ENCODE measurements at places on chromosomes 4 and X.
A peak's percentile ranks its signal among the peaks of the same experiment; 100 is the strongest.

DNA sequence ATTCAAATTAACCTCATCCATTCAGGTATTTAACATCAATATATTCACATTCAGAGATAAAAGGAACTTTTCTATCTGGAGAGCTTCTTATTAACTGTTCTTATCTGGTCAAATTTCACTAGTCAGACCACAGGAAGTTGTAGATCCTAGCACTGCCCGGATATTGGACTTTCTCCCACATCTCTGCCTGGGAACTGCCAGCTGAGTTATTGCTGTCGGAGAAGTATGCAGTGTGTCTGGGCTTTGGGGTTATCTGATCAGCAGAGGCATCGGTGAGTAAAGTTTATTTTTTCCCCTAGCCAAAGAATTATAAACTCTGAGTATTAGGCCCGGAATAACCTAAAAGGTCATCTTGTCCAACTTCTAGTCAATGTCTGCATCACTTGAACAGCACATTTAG, 45.1 kb downstream of the OR13H1 start:
- DNase-seq, result no peak

DNA sequence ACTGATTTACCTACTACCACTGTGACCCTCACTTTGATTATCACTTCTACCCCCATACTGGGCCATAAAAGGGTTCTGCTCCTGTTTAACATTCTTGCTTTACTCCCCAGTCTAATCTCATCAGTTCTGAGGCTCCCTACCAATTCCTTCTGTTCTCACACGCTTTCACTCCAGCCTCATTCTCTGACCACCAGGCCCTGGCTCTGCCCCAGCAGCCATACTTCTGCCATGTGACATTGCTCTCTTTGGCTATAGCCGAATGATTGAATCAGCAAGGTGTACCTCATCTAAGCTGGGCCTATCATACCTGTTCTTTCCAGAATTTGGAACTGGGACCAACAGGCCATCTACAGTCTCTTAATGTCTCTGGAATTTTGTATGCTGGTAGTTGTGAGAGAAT, 14.4 kb upstream of the ELF2 start:
- DNase-seq, result no peak

GRCh38 chrX:31093639-31093975, 21.8 kb upstream of the FTHL17 start:
- DNase-seq, result no peak

DNA sequence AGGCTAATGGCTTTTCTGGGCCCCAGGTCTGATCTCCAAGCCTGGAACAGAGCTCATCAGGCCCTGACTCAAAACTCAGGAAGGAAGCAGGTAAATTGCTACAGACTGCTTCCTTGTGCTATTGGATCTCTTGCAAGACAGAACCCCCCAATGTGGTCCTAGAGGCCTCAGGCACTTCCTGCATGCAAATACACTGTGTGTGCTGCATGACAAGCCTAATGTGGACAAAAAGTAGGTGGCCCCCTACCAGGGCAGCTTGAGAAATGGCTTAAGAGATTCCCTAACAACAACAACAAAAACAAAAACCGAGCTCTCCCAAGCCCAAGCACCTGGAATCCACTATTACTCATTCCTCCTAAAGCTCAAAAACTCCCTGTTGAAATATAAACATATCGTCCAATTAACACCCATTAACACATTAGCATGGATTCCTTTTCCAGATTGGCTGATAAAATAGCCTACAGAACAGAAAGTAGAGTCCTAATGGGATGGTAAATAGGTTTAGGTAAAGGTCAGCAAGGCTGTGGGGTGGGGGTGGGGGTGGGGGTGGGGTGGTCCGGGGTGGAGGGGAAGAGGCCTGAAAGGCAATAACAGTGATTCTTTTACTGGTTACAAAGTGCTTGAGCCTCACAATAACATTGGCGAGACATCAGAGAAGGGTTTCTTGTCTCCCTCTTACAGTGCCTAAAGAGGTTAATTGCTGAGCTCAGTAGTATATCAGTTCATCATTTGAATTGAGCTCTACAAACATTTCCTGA, 24.1 kb upstream of the FGF16 start:
- no peak for DNase-seq

DNA sequence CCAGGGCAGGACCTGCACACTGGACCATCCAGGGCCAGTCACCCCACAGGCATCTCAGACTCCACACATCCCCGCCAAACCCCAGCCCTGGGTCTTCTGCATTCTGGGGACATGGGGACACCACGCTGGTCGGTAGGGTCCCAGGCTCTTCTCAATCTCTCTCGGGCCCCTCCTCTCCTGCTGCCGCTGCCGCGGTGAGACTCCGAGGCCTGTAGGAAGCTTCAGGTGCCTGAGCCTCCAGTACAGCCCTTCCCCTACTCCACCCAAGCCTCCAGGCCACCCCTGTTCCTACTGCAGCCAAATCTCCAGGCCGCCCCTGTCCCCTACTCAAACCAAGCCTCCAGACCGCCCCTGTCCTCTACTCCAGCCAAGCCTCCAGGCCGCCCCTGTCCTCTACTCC, 5.5 kb upstream of the ASMT start:
- DNase-seq, result no peak

DNA sequence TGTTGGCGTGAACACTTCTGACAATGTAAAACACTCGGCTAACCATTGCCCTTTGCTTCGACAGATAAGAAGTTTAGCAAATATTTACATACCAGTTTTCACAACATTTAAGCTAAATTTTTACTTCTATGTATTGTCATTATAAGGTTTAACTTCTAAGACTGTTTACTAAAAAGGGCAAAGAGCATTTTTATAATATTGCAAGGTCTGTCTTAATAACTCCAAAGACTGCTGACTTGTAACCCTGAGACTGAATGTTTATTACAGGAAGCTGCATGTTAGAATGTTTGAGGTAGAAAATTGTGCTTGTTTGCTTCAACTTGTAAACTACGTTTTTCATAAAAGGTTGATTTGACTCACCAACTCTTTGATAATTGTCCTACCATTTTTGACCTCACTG, 213.2 kb upstream of the RPS6KA3 start:
- no peak for DNase-seq

DNA sequence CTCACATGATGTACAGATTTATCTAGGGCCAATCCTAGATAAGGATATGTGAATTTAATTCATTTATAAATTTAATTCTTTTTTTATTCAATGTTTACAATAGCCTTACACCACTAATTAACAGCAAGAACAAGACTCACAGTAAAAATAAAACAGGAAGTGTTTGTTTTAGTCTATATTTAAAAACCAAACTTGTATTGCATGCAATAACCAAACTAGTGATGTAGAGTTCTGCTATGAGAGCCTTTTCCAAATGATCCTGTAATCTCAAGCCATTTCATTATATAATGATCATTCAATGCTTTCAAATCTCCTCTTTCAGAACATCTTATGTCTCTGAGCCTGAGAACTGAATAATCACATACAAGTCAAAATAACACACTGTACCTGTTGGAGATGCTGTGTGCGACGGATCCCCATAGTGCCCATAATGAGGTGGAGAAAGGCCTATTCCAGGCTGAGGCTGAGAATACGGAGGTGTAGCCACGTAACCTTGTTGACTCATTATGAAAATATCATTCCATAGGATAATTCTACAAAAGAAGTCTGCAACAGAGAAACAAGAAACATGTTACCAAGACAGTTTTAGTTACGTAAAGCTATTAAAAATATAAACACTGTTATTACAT, 2.6 kb downstream of the SEC24D start:
- no peak for DNase-seq

GRCh38 chrX:39377773-39378172, 576.5 kb downstream of the MID1IP1 start:
- DNase-seq, result no peak

DNA sequence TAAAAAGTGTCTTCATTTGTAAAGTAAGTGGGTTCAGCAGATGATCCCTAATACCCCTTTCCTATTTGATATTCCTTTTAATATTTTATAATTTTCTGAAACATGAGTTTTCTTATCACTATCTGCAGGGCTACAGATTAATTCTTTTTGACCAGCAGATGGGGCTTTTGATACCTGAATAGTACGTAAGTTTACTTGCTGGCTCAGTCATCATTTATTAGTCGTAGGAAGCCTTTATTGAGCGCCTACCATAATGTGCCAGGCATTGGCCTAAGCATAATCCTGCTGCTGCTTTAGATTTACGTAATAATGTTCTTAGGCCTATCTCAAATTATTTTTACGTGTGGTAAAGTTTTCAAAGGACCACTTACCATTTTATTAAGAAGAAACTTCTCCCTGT, 33.1 kb downstream of the OSTC start:
- DNase-seq, result no peak

GRCh38 chr4:139633661-139634060, 32.0 kb upstream of the MGST2 start:
- DNase-seq, result no peak

DNA sequence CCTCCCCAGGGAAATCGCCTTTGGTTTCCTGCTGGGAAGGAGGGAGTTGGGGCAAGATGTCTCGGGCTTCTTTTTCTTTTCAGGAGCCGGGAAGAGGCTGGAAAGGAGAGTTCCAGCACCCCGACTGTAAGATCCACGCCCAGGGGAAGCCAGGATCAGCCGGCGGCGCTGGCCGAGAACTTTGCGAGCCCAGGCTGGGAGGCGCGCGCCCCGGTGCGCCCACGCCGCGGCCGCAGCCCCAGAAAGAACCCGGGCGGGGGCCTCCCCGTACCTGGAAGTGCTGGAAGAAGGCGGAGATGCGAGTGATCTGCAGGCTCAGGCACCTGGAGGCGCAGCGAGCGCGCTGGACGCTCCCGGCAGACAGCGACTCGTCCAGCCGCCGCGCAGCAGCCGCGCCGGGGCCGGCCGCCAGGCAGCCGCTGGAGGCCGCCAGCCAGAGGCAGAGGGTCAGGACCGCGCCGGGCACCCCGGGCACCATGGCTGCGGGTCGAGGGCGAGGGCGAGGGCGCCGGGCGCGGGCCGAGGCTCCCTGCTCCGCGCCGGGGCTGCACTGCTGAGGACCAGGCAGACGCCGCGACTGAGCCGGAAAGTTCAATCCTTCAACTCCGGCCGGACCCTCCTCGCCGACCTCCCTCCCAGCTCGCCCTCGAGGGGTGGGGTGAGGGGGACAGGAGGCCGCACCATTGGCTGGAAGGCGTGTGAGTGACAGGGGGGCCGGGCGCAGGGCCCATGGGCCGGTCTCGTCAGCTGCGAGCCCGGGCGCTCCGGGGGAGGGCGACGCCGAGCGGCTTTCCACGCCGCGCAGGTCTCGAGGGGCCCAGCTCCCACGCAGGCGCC, at the start of gene ANOS1:
ANOS1 (minus strand) TSS at position 579 of the 837 bp plus-strand sequence; CDS start at position 478, 101 bp downstream.
- peak; percentile 84 for DNase-seq

DNA sequence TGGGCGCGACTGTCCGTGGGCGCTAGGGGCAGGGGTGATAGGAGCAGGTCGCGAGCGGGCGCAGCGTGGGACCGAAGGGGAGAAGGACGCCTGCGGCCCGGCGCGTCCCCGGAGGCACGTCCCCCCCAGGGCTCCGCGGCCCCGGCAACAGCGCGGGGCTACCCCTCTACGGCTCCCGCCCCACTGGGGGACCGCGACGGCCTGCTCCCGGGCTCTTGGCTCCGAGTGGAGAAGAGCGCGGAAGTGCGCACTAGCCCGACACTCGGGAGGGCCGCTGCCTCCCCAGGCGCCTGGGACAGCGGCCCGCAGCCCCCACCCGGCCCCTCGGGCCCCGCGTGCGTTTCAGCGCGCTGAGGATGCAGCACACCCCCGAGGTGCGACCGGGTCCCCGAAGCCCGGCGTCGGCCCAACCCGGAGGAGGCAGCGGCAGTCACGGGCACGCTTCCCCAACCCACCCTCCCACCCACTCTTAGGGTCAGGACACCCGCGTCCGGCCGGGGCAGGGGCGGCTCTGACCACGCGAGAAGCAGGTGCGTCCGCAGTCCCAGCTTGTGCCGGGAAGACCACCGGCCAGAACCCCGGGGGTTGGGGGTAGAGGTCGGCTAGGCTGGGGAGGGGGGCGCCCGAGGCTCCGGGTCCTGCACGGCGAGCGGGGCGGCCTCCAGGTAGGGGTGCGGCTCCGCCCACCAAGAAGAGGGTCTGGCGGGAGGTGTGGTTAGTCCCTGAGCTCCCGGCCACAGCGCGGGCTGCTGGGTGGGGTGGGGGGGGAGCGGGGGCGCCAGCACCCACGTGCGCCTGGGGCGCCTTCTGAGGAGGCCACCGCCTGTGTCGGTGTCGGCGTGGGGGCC, 18.5 kb upstream of the NAT8L start:
- DNase-seq, result peak; percentile 54

DNA sequence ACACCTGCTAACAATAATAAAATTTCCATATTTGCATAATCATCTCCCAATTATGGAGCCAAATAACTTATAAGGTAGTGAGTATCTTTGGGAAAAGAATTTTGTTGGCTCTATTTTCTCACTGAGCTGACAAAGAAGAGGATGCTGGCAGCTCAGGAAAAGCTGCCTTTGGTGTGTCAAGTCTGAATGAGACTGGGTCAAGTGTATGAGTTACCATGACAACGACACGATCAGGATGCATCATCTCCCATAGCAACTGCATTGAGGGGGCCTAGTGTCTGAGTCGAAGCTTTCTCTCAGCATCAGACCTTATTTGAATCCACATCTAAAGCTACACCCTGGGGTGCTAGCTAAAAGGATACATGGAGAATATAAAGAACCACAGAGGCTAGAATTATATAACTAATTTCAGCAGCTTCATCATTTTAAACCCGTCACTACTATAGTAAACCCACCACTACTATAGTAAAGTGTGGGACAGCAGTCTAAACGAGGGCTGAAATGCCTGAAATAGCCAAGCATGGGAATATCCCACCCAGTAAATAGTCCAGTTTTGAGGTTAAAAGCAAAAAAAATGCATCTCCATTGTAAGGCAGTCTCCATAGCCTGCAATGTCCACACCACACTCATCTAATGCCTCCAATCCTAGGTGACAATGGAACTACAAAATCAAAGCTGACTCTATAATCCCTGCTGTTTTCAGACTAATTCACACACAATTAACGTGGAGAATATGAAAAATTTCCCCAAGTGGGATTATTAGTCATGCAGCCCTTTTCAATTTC, 16.0 kb downstream of the GSPT2 start:
- DNase-seq, result no peak

DNA sequence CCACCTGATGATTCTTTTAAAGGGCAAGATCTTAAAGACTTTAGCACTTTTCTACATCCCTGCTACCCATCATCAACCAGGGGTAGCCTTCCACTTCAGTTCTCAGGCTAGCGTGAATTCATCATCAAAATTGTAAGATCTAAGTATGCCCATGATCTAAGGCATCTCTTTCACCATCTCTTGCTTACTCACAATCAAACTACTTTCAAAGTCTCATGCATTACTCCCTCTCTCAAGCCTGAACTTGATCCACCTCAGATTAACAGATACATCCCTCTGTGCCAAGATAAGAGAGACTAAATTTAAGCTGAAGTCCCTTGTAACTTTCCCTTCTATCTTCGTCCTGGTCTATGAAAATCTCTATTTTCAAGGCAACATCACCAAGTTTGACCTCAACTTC, 62.8 kb downstream of the DHX15 start:
- DNase-seq, result no peak

- no peak for DNase-seq
Observed at GRCh38 chrX:129495900-129496299, 27.4 kb downstream of the SMARCA1 start.

Measured in ecto neural progenitor cell (in vitro differentiated cells).